ENCODE measurements at places on chromosomes 4 and X.

DNA sequence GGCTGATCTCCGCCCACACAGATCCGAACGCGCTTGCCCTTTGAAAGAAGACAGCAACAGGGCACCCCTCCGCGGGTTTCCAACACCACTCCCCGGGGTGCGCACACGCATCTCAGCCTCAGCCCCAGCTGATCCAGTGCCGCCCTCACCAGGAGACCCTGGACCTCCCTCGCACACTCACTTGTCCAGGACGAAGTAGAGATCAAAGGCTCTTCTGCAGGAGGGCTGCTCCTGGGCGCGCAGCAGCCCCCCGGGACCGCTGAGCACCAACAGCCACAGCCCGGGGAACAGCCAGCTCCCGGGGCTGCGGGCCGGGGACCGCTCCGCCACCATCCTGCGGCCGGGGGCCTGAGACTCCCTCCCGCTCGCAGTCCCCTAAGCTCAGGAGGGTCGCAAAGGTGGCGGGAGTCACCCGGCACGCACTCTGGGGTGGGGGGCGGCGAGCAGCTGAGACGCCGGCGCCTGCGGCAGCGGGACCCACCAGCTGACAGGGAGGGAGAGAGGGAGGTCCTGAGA, 743 bp downstream of the ANTXR2 start:
- DNase-seq, result peak; percentile 29

DNA sequence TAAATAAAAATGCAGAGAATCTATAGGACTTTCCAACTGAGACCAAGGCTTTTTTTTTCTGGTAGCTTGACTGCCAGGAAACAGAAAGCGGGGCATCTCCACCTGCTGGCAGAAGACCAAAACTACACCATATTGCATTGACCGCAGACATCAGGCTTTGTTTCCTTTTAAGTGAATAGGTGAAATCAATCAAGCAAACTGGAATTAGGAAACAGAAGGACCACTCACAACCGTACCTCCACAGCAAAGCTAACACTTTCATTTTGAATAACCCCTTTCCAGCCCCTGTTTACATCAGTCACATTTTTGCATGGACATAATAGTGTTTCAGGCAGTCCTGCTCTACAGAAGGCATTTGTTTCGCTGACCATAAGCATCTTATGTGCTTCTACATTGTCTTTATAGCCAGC, 218.2 kb downstream of the IDS start:
- peak; percentile 39 for DNase-seq

- no peak for DNase-seq
Observed at GRCh38 chr4:114783215-114783595, 184.6 kb downstream of the UGT8 start.

DNA sequence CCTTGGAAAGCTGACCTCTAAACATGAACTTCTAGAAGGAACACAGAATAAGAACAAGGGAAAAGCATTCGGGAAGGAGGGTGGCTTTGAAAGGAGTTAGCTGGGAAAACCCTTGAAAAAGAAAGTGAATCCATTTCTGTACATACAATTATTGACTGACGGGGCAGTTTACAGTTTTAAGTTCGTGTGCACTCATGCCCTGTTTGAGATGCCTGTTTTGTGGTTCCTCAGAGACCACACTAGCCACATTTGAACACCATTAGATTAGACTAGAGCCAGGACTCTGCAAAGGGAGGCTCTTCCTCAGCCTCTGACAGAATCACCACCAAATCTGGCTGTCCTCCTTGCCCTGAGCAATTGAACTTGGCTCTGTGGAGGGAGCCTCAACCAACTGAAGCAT, 158.3 kb downstream of the PALLD start:
- DNase-seq, result no peak

GRCh38 chr4:23978002-23978401, 88.2 kb upstream of the PPARGC1A start:
- no peak for DNase-seq

DNA sequence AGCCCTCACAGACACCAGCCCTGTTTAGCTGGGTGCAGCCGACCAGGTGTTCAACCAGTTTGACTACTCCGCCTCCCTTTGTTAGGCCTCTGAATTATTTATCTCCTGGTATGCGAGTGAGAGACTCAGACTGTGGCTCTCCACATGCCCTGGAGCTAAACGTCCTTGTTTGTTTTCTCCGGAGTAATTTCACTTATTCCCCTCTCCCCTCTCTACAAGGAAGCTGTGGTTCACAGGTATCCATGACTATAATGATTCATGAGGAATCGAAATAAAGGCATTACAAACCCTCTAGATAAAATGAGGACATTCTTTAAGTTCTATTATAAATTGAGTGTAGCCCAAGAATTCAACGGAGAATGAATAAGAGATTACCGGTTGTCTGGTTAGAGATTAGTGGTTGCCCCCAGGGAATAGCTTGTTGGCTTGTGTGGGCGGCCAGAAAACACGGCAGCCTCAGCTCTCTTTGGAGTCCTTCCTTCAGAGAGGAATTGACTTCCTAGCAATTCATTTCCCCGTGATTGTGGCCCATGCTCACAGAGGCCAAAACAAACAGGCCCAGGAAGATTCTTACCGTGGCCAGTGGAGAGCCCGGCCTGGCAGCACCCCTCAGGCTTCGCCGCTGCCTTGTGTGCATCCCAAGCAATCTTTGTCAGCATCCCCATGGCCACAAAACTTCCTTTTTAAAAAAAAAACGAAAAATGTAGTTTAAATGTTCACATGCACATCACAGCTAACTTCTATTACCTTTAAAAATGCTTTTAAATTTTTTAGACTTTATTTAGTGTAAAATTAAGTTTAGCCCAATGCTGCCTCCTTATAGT, 60.2 kb upstream of the CBR4 start:
- DNase-seq, result peak; percentile 22

GRCh38 chr4:38415682-38416081, 248.3 kb upstream of the KLF3 start:
- DNase-seq, result no peak

GRCh38 chrX:121407627-121408026, 360.2 kb downstream of the GLUD2 start:
- DNase-seq, result no peak

DNA sequence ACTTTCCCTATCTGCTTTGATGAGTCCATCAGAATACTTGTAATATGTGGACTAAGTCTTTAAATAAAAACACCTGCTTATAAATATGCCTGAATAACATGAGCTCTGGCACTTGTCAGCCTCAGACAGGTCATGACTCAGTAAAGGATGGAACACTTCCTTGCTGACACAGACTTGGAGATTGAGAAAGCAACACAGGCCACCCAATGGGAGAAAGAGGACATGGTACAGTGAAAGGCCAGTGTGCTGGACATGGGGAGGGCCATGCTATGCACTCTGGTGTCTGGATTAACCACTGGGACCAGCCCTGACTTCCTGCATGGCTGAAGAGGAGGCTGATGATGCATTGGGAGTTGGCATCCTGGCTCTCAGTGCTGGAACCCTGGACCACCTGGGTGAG, 149.5 kb downstream of the DHRSX start:
- no peak for DNase-seq

DNA sequence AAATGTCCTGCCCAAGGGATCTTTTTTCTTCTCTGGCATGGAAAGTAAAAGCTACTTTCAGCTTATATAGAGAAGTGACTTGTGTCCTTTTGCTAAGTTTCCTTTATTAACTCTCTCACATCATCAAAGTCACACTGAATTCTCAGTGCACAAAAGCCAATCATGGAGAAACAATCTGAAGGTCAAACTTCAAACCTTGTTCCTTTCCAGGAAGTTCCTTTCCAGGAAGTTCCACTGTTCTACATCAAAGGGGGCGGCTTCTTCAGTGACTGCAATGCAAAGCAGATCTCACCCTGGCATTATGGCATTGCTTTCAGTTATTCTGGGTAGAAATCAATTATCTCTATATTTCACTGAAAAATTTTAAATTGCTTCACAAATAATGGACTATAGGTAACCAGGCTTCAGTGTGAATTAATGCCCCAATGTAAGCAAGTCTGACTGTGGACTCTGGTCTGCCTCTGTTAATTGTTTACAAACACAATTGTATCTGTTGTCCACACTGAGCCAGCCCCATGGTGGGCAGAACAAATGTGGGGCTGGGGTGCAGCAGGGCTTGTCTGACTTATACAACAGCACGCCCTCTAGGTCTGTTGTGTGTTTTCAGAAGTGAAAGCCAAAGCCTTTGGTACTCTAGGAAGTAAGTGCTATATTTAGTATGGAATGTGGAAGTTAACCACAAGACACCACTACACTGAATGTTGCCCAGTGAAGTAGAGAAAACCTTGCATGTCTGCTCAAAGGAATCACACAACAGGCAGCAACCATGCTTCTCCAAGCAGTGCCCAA, 98.8 kb downstream of the CDS1 start:
- no peak for DNase-seq

DNA sequence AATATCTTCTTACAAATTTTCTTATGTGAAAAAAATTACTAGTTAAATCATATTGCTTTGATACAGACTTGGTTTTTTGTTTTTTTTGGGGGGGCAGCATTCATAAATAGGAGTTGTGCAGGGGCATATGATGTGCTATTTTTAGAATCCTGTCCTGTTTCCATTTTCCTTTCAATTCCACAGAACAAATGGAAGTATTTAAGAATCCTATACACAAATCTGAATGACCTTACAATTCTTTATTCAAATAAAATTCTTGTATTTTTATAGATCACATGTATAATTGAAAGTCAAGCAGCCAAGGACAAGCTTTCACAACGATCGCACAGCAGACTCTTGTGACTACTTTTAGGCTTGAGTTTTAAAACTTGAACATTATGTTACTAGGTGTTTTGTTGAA, 523.9 kb downstream of the ANKRD50 start:
- DNase-seq, result no peak

DNA sequence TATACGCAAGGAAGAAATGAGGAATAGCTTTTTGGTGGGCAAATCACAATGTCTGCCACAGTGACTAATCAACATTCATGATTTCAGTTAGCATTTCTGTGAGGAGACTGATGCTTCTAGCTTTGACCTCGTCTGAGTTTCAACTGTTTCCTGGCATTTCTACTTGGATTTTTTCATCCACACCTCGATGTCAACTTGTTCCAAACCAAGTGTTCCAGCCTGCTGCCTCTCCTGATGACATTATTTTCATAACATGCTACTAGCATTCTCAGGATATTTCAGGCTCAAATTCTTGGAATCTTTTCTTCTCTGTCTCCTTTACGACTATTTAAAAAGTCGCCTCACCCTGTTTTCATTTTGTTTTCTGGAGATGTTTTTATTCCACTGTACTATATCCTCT, 90.3 kb upstream of the TEX13D start:
- no peak for DNase-seq

DNA sequence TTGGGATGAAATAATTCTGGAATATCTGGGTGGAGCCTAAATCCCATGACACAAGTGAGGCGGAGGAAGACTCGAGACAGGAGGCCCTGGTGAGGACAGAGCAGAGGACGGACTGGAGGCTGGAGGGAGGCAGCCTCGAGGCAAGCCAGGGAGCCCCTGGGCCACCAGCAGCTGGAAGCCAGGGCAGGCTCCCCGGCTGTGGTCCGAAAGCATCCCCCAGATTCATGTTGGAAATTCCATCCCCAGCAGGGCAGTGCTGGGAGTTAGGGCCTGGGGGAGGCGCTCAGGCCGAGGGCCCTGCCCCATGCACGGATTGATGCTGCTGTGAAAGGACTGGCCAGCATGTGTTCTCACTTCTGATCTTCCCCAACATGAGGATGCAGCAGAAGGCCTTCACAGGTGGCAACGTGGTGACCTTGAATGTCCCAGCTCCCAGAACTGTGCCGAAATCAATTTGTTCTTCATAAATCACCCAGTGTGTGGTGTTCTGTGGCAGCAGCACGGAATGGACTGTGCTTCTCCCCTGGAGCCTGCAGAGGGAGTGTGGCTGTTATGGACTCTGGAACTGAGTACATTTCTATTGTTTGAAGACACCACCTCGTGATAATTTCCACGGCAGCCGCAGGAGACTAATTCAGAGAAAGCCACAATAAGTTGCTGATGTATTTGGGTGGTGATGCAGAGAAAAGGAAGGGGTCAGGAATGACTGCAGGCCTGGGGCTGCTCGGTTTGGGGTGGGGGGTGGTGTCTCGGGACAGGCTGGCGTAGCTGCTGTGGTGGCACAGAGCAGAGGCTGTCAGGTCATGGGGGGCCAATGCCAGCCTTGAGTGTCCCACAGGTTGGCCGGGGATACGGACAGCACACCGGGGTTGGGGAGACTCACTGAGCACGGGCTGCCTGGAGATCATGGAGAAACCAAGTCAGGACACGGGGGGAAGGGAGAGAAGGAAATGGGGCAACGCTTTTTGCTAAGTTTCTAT, 56.9 kb downstream of the PCGF3 start:
- DNase-seq, result no peak

- no peak for DNase-seq
Observed at GRCh38 chr4:47270201-47270888, 193.2 kb downstream of the COMMD8 start.

GRCh38 chrX:113384628-113385027, 544.0 kb upstream of the AMOT start:
- no peak for DNase-seq

DNA sequence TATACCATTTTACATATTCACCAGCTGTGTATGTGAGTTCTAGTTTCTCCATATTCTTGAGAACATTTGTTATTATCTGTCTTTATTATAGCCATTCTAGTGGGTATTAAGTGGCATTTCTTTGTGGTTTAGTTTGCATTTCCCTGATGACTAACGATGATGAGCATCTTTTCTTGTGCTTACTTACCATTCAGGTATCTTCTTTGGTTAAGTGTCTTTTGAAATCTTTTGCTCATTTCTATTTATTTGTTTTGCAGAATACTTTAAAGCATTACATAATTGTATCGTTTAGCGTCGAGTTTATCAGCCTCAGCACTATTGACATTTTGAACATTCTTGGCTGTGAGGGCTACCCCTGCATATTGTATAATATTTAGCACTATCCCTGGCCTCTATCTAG, 85.4 kb downstream of the FRMPD4 start:
- no peak for DNase-seq

DNA sequence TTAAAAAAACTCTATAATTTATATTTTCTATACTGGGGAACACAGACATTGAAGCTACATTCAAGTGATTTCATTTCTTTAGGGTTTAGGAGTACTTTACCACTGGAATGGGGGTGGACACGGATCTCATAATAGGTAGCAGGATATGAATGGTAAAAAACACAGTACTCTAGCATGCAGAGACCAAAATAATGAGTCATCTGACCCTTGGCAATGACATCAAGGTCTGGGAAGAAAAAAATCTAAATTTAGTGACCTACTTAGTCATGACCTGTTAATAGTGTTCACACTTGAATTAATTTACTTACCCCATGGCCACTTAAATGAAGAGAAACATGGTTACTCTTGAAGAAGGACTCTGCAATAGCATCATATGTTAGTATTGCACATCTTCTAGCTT, 187.9 kb downstream of the EPHA5 start:
- no peak for DNase-seq

All from thyroid gland (tissue), 4 donors.